ENCODE measurements at places on chromosomes 6 and 20.

DNA sequence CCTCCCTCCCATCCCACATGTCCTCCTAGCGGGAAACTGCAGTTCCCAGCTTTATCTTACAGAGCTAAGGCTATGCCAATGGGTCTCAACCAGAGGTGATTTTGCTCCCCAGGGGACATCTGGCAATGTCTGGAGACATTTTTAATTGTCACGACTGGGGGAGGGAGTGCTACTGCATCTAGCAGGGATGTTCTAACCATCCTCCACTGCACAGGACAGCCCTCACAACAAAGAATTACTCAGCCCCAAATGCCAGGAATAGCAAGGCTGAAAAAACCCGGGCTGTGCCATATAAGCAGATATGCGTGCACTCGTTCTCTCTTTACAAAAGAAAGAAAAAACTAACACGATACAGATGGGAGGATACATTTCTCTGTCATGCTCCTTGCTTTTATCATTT, 8.5 kb downstream of the MRPS18A start:
- no peak for DNase-seq

- no peak for DNase-seq
Observed at GRCh38 chr20:41245086-41245707, 72.3 kb downstream of the ZHX3 start.

GRCh38 chr6:44478158-44478557, 90.7 kb downstream of the CDC5L start:
- DNase-seq = no peak

- DNase-seq = no peak
Observed at GRCh38 chr6:33417128-33417902, 592 bp downstream of the CUTA start.

DNA sequence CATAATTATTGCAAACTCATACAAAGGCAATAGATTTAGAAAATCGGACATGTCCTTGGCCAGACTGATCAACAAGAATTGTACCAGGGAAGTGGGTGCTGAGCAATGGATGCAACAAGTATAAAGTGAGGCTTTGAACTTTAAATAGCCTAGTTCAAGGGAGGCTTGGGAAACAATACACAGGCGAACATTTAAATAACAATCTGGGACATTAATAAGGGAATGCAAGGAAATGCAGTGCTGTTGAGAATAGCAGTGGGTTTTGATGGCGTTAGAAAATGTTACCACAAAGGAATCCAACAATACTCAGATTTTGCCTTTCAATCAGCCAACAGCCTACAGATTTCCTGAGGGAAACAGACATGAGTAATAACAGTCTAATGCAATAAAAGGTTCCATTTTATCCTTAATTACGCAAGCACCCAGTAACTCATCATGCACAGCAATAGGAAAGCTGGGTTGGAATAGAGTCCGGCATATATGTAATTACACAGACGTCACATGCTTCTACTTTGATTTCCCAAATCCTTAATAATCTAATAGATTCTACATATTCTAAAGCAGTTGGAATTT, 134.6 kb downstream of the PHACTR1 start:
- no peak for DNase-seq

- no peak for DNase-seq
Observed at GRCh38 chr6:1574890-1575209, 34.9 kb upstream of the FOXC1 start.
